ENCODE measurements at places on chromosomes 12 and 14.

GRCh38 chr14:97350894-97351731 is 553.9 kb downstream of the VRK1 start:
- DNase-seq, result no peak

DNA sequence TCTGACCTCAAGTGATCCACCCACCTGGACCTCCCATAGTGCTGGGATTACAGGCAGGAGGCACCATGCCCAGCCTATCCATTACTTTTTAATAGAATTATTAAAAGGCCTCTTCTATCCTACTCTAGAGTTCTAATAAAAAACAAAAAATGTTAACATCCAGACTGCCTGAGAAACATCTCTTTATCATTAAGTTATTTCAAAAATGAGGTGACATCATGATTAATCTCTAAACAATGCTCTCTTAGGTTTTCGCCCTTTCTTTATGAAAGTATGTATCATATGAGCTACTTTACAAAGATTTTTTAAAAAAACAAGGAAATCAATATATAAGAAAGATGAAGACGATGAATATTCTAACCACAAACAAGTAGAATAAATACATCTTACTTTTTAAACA is 52.6 kb downstream of the FGD6 start:
- DNase-seq, result no peak

- no peak for DNase-seq
These were observed 25.4 kb downstream of the CCDC62 start for GRCh38 chr12:122799641-122800243.

- no peak for DNase-seq
These were observed 33.6 kb downstream of the SDR9C7 start for GRCh38 chr12:56900583-56900982.

- no peak for DNase-seq
These were observed 2.7 kb downstream of the SPRYD3 start for GRCh38 chr12:53076461-53076860.

DNA sequence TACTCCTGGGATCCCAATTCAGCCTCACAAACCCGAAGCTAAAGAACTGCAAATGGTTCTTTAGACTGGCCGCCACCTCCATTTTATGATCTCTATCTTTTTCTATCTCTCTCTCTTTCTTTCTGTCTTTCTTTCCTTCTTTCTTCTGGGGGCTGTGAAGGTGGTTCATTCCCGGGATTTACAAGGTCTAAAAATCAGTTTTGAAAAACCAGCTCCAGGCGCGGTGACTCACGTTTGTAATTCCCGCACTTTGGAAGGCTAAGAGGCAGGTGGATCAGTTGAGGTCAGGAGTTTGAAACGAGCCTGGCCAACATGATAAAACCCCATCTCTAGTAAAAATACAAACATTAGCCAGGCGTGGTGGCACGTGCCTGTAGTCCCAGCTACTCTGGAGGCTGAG is 67.2 kb upstream of the VASH1 start:
- DNase-seq, result no peak

DNA sequence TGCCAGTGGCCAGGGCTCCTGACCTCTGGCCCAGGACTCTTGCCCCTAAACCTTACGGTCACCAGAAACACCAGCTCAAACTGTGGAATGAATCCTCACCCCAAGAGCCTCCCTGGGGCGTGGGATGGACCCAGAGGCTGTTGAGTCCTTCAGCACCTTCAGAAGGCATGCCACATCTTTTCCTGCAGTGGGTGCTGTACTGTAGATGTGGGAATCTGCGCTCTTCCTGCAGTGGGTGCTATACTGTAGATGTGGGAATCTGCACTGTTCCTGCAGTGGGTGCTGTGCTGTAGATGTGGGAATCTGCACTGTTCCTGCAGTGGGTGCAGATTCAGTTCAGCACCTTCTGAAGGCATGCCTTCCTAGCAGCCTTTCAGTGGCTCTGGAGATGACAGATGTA is 1.2 kb downstream of the KRT82 start:
- DNase-seq, result no peak

DNA sequence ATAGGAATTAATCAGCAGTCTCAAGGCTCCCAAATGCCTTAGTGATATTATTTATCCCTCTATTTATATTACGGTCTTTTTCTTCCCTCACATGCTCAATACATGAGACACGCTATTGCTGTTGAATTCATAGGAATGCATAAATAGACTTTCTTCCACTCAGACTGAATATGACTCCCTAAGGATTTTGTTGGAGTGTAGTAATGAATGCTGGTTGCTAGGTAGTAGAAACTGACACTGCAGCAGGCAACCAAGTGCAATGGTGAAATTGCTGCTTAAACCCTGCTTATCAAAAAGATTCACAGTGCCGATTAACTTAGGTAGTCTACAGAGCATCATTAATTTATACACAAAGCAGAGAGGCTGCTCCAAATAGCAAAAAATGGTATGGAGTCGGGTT is 168.2 kb downstream of the KCNC2 start:
- DNase-seq, result no peak

DNA sequence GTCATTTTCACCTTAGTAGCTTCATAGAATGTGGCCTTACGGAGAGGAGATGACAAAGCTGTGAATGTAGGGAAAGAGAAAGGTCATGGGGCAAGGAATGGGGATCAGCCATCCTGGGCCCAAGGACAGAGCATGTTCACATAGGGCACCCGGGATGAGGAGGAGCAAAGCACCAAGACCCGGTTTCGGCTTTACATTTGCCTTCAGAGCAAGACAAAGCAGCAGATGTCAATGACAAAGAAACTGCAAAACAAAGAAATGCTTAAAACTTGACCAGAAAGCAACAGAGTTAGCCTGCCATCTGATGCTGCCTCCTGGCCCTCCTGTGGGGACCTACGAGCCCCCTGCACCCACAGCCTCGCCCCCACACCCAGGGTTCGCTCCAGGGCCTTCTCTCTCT is 249.2 kb downstream of the SLC41A2 start:
- DNase-seq, result no peak

GRCh38 chr12:101608301-101609133 is 13.7 kb downstream of the MYBPC1 start:
- no peak for DNase-seq

GRCh38 chr12:112573141-112573540 is 154.4 kb downstream of the PTPN11 start:
- DNase-seq, result no peak

GRCh38 chr14:68633131-68633991 is 159.5 kb downstream of the ZFP36L1 start:
- no peak for DNase-seq

DNA sequence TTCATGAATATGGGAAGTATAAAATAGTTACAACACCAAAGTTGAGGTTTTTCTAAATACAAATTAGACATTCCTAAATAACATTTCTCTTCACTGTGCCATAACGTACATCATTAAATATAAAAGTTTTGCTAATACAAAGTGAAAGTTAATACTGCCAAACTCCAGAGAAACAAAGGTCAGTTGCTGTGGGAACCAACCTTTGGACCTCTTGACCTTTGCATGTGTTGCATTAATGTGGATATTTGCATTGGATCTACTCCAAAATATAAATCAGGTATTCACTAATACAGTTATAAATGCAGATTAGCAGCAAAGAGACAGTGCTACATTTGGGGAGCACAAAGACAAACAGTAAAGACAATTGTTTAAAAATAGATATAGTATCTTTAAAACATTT is 366.0 kb upstream of the USP15 start:
- no peak for DNase-seq

DNA sequence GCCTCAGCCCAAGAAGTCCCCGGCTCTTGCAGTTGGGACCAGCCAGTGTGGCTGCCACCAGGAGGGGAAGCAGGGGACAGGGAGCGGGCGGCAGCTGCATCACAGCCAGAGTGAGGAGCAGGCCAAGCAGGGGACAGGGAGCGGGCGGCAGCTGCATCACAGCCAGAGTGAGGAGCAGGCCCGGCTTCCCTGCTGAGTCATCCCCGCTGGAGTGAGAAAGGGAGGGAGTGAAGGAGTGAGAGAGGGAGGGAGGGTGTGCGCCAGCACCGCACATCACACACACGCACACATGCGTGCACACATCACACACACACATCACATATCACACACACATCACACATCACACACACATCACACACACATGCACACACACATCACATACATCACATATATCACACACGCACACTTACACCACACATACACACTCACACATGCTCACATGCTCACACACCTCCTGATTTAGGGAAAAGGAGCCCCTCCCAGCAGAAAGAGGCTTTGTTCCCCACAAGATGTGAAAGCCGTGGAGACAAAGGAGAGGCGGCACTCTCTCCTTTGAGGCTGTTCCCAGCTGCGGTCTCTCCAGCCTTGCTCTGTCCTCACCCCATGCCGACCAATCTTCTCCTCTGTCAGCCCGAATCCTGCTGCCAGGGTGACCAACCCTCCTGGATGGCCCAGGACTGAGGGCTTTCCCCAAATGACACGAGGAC is 16.7 kb upstream of the ZDHHC22 start:
- no peak for DNase-seq

DNA sequence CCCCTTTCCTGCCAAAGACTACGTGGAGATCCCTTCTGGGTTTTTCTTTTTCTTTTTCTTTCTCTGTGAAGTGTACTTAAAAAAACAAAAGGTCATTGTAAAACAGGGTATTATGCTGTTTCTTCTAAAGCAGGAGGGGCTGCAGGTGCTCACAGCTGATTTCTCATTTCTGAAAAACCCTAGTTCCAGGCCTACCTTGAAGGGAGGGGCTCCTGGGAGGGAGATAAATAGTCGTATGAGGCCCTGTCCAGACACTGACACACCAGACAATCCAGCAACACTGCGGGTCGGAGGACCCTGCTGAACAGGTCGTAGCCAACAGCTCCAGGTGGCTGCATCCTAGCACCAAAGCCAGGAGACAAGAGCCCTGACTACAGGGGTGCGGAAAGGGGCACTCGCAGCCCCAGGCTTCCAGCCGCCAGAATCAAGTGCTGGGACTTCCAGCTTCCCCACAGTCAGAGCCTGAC is 41.1 kb downstream of the PSMA6 start:
- no peak for DNase-seq

GRCh38 chr12:65892841-65893251 is 68.6 kb downstream of the HMGA2 start:
- no peak for DNase-seq

- DNase-seq, result no peak
These were observed 58.6 kb upstream of the MANSC4 start for GRCh38 chr12:27838543-27839185.

DNA sequence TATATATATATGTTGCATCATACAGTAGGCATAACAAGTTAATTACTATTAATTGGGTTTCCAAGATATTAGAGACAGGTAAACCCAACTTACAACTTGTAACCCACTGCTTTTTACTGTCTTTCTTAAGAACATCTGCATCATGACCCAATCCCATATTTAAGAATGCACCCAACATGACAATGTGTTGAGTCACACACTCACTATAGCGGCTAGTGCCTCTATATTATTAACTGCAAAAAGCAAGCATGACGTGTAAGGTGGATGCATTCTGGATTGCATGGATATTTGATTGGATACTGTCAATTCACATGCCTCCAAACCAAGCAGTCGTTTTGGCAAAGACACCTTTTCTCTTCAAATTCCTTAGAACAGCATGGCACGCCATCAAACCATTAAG is 68.2 kb downstream of the KSR2 start:
- no peak for DNase-seq

- no peak for DNase-seq
These were observed 33.7 kb downstream of the ITPK1 start for GRCh38 chr14:93081876-93082570.

- no peak for DNase-seq
These were observed 141.8 kb upstream of the DYRK2 start for GRCh38 chr12:67506739-67507138.

GRCh38 chr12:52873513-52873831 is 24.7 kb upstream of the KRT78 start:
- DNase-seq, result no peak

GRCh38 chr14:42872786-42873185 is 1266.1 kb downstream of the LRFN5 start:
- DNase-seq, result no peak

DNA sequence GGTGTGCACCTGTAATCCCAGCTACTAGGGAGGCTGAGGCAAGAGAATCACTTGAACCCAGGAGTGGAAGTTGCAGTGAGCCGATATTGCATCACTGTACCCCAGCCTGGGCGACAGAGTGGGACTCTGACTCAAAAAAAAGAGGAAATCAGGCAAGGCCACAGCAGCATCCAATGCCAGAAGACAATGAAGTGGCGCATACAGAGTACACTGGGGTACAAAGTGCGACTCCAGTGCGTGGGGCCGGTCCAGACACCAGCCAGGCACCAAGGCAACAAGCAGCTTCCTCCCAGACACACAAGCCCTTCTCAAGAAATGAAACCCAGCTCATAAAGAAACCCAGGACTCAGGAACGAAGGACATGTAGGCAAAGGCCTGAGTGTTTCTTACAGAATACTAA is 28.2 kb downstream of the TTC7B start:
- DNase-seq, result no peak

GRCh38 chr12:3252450-3252891 is 175.3 kb downstream of the TSPAN9 start:
- DNase-seq, result no peak

DNA sequence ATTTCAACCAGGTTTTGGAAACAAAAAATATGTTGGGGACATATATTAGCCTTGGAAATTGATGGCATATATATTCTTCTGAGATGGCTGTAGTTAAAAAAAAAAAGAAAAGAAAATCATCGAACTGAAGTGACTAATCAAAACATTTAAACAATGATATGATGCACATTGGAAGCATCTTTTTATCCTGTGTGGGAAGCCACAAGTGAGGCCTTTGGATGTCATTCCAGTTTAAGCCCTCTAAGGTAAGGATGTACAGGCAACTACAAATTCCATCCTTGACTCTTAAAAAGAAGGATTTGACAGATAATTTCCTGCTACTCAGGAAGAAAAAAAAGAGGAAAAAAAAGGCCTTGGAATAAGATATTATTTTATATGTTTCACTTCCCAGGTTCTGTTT is 9.6 kb upstream of the PTPRB start:
- no peak for DNase-seq

DNA sequence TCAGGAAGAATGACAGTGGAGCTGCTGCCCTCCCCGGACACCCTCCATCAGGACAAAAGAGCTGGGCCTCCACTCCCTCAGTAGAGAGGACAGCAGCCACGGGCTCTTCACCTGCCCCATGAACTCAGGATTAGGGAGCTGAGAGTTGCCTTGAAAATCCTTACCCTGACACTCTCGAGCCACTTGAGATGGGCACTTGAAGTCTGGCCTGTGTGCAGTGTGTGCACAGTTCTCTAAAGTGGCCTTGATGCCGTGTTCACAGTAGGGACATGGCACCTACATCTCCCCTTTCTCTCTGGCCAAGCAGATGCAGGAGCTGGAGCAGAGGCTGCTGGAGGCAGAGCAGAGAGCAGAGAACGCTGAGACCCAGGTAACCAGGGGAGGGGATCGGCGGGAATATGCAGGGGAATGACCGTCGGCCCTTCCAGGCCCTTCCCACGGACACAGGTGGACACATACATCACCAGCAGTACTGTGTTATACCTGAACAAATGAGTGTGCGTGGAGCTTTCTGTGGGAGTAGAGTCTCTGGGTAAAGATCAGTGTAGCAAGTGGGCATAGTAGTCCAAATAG is 22.5 kb downstream of the PLEKHH1 start:
- no peak for DNase-seq
